Umbilical cord (tissue), 2 donors: ENCODE measurements at places on chromosomes 16 and 17. TPM values are rescaled to one million over a fixed set of nuclear protein-coding genes. Genes with fewer than 3 reads are reported as not detected.

Gene DCUN1D3
- 45.0 TPM for total RNA-seq

Gene CCL8
- 2.9 TPM for total RNA-seq

Gene SNTB2
- total RNA-seq = 174 TPM

Gene TK1
- total RNA-seq = 8.9 TPM

Gene C16orf86
- total RNA-seq = 1.7 TPM

Gene MT4
- not detected for total RNA-seq

Gene NATD1
- 4.6 TPM for total RNA-seq

Gene DNAAF8
- total RNA-seq = 0.24 TPM

Gene CCDC200
- not detected for total RNA-seq

Gene ANKS3
- total RNA-seq = 18.8 TPM

Gene SLFN14
- 4.8 TPM for total RNA-seq

Gene GJC1
- total RNA-seq = 22.4 TPM

Gene SLC13A2
- total RNA-seq = 0.72 TPM

Gene GAS7
- 51.3 TPM for total RNA-seq

Gene CD300H
- not detected for total RNA-seq
